ENCODE measurements at places on chromosomes 3 and 15.
A peak's percentile ranks its signal among the peaks of the same experiment; 100 is the strongest.

DNA sequence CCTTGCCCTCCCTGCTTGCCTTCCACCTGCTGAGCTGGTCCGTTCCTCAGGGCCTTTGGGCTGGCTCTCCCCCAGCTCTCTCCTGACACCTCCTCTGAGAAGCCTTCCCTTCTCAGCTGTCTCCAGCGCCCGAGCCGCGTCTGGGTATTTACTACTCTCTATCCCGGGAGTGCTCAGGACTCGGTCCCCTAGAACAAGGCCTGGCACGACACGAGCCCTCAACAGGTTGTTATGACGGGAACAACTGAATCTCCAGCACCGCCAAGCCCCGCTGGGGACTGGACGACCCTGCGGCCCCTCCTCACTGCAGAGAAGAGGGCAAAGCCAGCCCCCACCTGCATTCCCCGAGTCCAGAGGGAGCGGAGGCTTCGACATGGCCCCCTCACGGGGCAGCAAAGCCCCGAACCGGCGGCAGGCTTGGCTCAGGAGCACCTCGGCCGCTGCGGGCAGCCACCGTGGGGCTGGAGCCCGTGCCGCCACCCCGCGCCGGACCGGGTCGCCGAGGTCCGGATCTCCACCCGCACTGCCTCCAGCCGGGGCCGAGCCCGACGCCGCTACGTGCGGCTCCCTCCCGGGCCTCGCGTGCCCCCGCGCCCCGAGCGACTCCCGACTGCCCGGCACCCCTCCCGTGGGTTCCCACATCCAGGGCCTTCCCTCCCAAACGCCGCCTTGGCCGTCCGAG lies 792 bp downstream of the TPRA1 start:
- DNase-seq, result no peak

DNA sequence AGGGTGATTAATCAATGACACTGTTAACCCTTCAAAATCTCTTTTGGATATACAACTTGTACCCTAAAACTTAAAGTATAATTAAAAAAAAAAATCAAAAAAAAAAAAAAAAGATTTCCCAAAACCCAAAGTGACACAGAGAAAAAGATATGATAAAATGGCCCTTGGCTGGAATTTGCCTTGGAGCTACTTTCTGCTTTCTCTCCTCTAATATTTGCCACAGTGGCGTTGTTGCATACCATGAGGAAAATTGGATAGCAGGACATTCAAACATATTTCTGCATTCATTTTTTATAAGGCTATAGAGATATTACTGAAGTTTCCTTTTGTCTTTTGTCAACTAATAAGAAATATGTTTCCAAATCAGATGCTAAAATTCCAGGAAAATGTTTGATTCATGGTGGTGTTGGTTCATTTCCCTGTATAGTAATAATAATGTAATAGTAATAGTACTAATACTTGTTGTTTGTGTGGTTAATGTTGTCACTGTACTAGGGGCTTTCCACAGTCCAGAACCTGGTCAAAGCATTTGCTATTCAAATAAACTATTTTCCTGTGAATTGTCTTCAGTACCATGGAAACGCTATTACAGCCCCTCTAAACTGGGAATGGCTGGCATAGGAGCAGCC lies 441.3 kb upstream of the THBS1 start:
- no peak for DNase-seq

GRCh38 chr15:49842031-49842730 lies 221.3 kb downstream of the DTWD1 start:
- no peak for DNase-seq

- peak; percentile 32 for DNase-seq
These were observed 26.4 kb upstream of the TNFAIP8L3 start for GRCh38 chr15:51121118-51121517.

- no peak for DNase-seq
These were observed 377.1 kb upstream of the TBL1XR1 start for GRCh38 chr3:177574222-177574856.

- DNase-seq, result peak; percentile 84
These were observed 38.2 kb downstream of the TGFBR2 start for GRCh38 chr3:30644615-30645014.

- DNase-seq, result no peak
These were observed 273.4 kb downstream of the ARRDC4 start for GRCh38 chr15:98233873-98234272.

DNA sequence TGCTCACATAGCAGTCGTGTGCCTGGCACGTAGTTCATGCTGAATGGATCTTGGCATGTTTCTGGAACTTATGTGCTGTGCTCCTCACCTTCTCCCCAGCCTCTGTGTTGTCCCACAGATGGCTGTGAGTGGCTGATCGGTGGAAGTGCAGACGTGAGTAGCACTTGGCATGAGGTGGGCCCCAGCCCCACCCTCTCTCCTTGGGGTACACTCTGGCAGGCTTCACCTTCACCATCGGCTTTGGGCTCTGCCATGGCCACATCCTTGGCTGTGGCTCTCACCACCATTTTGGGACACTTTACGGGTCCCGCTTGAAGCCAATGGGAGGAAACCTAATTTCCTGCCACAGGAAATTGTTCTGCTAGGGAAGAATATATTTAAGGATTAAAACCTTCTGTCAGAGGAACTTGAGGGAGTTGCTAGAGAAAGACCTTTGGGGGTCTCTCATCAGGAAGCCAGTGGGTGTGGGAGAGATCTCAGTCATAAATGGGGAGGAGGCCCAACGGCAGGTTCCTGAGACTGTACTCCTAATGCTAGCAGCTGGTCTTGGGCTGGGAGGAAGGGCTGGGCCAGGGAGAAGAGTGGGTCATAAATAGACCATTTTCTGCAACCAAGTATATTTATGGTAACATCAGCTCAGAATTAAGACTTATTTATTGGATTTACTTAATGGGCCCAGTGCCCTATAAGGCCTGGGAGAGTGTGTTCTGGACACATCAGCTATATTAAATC lies 92.3 kb downstream of the SMAD3 start:
- DNase-seq, result no peak

GRCh38 chr15:37791693-37792092 lies 142.7 kb upstream of the TMCO5A start:
- DNase-seq, result no peak

DNA sequence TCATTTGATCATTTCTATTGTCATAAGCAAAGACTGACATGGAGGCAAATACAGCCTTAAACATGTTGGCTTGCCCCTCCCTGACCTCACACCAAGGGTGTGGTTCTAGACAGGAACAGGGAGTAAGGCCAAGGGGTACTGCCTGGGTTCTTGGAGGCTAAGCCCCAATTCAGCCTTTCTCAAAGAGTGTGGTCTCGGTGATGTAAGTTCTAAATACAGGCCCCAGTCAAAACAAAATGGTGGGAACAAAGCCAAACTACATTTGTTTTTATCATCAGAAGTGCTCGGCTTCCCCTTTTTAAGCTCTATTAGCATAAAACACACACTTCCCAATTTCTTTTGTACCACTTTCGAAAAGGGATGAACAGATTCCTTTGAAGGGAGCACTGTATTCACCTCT lies 129.5 kb downstream of the ATP8B4 start:
- DNase-seq, result no peak

- DNase-seq, result no peak
These were observed 311.2 kb upstream of the MCTP2 start for GRCh38 chr15:93920204-93920603.

GRCh38 chr15:70789213-70789612 lies 25.9 kb upstream of the UACA start:
- DNase-seq, result no peak

- no peak for DNase-seq
These were observed 12.9 kb downstream of the VPS13C start for GRCh38 chr15:62047282-62047827.

DNA sequence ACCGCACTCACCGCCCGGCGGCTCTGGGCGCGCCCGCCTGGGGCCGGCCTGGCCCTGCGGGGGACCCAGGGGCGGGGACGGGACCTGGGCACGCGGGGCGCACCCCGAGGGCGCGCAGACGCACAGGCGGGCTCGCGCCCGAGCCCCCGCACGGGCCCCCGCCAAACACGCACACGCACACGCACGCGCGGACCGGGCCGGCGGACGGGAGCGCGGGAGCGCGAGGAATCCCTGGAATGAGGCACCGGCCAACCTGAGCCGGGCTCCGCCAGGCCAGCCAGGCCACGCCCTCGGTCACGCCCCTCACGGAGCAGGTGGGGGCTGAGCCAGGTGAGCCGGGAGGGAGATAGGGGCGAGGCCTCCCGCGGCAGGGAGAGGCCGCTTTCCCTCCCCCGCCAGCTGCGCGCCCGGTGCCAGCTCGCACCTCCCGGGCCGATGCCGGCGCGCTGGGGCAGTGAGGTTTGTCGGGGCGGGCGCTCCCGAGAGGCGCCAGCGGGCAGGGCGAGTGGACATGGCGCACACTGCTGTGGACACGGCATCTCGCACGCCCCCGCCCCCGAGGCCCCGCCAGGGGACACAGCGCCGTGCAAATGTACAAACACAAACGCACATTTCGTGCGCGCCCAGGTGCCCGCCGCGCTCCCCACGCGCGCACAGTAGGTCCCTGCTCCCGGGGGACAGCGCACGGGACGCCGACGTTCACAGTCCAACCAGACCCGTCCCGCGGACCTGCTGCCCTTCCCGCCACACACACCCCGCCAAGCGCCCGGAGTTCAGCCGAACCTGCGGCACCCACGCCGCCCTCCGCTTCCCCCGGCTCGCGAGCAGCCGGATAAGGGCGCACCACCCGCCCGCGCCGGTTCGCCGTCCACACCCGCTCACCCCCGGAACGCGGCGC lies 75.9 kb upstream of the VGLL4 start:
- peak; percentile 66 for DNase-seq

DNA sequence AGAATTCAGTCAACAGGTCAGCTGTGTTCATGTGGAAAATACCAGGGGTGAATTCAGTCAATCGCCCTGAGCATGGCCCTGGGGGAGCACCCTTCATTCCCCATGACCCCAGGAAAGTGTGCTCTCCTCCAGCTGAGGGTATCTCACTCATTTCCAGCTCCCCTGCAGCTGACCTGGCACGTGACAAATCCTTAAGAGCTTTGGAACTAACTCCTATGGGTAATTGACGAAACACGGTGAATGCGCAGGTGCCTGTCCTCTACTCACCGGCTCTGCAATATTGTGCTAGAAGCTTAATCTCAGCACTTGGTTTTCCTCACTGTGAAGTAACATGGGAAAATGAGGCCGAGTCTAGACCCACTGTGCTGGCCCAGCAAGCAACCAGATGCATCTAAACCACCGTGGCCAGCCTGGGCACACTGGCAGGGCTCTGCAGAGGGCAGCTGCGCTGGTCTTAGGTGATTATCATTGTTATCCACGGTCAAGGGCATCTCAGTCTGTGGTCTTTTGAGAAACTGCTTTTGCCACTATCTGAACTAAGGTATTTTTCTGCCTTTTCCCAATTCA lies 63.1 kb downstream of the SPSB4 start:
- no peak for DNase-seq

DNA sequence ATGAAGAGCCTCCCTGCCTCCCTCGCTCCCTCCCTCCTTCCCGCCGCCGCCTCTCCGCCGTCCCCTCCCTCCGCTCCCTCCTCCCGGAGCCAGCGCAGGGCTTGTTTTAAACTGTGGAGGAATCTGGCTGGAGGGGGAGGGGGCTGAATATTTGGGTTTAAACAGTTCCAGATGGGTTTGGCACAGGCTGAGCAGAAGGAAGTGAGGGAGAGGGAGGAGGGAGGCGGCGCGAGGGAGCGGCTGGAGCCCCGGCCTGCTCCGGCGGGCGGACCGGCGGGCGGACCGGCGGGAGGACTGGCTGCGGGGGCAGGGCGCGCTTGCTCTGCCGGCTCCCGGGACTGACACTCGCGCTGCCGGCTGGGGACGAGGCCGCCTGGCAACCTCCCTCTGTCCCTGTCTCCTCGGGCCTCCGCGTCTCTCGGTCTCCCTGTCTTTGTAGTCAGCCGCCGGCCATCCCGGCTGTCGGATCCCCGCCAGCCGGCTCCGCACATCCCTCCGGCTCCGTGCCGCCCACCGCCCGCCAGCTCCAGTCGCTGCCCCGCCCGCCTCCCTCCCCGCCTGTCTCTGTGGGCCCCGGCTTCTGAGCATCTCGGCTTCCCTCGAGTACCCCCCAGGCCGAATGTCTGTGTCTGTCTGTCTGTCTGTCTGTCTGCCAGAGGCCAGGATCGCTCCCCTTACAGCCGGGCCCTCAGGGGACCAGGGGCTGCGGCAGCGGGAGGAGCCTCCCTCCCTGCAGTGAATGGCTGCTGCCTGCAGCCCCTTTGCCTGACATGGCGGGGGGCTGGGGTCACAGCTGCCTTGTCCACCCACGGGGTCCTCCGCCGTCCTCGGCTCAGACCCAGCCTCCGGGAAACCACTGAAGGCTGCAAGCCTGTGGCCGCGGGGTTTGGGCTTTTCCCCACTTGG lies 7.6 kb downstream of the EPHB3 start:
- DNase-seq, result no peak

DNA sequence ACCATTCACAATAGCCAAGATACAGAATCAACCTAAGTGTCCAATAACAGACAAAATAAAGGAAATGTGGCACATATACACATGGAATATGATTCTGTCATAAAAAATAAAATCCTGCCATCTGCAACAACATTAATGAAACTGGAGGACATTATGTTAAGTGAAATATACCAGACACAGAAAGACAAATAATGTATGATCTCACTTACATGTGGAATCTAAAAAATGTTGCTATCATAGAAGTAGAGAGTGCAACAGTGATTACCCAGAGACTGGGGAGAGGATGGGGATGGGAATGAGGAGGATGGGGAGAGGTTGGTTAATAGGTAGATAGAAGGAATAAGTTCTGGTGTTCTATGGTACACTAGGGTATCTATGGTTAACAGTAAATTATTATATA lies 28.7 kb downstream of the MRPL3 start:
- DNase-seq, result no peak

- DNase-seq, result no peak
These were observed 110.0 kb downstream of the OPA1 start for GRCh38 chr3:193702967-193703366.

DNA sequence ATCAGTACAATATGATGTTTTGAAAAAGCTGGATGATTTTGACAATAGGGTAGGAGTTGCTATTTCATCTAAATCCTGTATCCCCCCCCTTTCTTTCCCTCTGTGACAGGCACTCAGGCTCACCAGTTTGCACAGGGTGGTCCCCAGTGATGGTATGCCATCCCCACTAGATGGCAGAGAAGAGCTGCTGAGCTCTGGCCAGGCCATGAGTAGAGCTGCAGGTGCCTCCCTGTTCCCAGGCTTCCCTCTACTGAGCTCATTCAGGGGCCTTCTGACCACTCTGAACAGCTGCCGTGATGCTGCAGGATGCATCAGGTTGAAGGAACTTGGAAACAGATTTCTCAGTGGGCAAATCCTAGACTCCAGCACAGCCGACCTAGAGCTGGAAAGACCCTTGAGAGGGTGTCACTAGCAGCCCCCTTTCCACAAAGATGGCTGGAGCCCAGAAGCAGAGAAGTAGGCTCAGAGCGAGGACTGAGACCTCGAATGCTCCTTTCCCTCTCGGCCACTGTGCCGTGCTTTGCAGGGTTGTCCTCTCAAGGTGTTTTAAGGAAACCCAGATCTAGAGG lies 45.1 kb downstream of the EFCAB12 start:
- peak; percentile 68 for DNase-seq

DNA sequence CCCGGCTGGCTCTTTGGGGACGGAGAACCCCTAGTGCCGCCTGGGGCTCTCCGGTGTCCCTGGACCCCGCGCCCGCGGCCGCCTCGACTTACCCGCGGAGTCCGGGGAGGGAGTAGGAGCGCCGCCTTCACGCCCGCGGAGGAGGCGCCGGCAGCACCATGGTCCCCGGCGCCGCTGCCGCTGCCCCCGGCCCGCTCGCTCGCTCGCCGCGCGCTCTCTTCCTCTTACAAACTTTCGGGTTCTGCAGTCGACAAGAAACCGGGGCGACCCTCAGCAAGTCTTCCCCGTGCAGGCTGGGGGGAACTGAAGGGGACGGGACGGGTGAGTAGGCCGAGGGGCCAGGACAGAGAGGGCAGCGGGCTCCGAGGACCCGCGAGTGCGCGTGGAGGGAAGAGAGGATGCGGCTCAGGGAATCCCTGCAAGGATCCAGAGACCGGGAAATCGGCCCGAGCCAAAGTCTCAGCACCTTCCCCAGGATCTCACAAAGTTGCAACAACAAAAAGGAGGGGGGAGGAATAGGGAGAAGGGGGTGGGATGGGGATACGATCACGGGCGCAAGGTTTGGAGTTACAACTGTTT lies 2.0 kb downstream of the FOXP1 start:
- DNase-seq, result no peak

All from activated CD4-positive, alpha-beta T cell treated with anti-CD3 and anti-CD28 coated beads, Interleukin-10, Interleukin-2, amounts not matched to agents 100 ng/mL and 50 ng/mL, durations not matched to agents 16 hours and 8 hours (primary cell).